ENCODE measurements at places on chromosomes 13 and 19.

DNA sequence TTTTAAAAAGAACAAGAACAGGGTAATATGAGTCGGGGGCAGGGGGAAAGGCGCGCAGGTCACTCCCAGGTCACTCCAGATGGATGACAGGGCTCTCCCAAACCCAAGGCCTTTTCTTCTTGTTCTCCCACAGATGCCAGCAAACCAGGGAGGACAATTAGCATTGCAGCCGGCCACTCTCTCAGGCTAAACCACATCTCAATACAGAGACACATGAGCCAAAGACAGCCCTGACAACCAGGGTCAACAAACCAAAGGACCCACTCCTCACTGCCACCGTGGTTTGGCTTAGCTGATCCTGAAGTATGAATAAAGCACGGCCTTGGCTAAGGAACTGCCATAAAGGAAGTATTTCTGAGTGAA lies 47.3 kb downstream of the LATS2 start:
- no peak for DNase-seq

DNA sequence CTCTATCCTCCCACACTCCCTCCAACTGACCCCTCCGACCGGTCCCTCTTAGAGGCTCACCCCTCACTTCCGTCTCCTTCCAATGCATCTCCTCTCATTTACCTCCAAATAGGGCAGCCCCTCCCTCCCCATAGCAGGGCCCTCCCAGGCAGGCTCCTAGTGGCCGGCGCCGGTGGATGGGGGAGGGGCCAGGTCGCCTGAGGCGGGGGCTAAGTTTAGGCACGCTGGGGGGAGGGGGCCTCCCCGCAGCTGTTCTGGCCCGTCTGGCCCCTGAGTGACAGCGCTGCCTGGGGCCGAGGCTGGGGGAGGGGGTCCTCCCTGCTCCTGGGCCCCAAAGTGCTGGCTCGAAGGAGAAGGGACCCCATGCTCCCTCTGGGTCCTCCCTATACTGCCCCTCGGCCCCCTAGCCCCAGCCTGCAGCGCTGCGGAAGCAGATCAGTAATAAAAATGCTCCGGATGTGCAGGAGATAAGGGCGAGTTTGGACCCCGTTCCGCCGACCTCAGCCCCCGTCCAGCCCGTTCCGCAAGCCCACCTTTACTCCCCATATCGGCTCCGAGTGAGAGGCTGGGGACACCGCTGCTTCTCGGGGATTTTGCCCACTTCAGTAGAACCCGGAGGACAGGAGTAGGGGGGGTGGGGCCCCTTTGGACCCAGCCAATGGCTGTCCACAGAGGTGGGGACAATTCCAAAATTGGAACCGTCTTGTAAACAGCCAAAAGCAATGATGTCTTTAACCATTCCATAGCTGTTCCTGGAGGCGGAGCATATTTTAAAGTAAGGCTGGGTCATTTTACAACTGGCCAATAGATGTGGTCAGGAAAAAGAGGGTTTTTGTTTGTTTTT lies 4.0 kb downstream of the RTN2 start:
- DNase-seq = no peak

DNA sequence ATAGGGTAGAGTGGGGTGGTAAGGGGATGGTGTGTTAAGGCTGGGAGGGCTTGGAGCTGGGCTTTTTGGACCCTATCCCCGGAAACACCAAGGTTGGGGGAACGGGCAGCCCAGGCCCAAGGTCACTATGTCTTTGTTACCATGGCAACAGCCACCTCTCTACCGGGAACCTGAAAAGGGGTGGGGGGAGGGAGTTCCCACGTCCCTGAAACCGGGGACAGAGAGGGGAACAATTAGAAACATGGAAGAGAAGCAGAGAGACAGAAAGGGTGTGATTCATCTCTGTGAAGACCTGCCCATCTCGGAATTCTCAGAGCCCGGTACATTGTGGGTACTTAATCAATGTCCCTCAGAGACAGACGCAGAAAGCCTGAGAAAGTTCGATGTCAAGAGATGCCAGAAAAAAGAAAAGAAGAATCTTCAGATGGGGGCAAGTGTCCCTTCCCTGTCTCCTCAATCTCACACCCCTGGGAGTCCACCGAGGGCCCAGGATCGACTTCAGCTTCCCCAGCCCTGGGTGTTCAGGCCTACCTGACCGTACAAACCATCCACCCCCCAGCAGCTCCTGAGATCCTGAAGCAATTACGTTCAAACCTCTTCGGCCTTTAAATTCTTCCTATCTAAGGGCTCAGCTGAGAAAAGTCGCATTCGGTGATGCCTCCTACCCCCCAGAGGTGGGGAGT lies 6.8 kb upstream of the LRFN1 start:
- no peak for DNase-seq

GRCh38 chr19:4206818-4207484 lies 22.4 kb upstream of the EBI3 start:
- DNase-seq = no peak

- DNase-seq = no peak
Observed at GRCh38 chr19:30419568-30420180, 47.5 kb downstream of the ZNF536 start.

- no peak for DNase-seq
Observed at GRCh38 chr13:42524487-42525034, 49.4 kb upstream of the TNFSF11 start.

- no peak for DNase-seq
Observed at GRCh38 chr13:33859691-33860303, 41.8 kb downstream of the RFC3 start.

- no peak for DNase-seq
Observed at GRCh38 chr19:29677001-29677817, 11.9 kb downstream of the PLEKHF1 start.
